ENCODE measurements at places on chromosomes 13 and 19. TPM values are rescaled to one million over a fixed set of nuclear protein-coding genes. Genes with fewer than 3 reads are reported as not detected.

GRCh38 chr13:45226024-45226423 lies 25.2 kb upstream of the KCTD4 start:
- no peak for DNase-seq

DNA sequence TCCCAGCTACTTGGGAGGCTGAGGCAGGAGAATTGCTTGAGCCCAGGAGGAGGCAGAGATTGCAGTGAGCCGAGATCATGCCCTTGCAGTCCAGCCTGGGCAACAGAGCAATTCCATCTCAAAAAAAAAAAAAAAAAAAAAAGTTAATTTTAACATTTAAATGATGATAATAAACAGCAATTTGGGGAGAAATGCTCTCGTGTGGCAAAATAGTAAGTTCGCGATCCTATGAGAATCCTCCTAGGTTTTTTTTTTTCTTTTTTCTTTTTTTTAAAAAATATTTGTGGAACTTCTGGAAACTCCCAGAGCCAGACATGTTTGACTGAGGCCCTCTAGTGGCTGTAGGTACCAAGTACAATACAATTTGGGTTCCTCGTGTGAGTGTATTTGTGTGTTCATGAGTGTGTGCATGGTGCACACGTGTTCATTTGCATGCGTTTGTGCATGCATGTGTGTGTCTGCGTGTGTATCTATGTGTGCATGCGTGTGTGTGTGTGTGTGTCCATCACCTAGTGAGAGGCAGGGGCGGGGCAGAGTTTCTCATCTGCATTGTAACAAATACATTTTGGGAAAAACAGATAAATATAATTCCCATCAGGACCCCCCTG lies 31.2 kb downstream of the TMPRSS9 start:
- no peak for DNase-seq

WDR87 gene
- total RNA-seq: not detected

TEX101 gene
- not detected for total RNA-seq

GRCh38 chr13:50850445-50850844 lies 7.0 kb upstream of the DLEU7 start:
- no peak for DNase-seq

DNA sequence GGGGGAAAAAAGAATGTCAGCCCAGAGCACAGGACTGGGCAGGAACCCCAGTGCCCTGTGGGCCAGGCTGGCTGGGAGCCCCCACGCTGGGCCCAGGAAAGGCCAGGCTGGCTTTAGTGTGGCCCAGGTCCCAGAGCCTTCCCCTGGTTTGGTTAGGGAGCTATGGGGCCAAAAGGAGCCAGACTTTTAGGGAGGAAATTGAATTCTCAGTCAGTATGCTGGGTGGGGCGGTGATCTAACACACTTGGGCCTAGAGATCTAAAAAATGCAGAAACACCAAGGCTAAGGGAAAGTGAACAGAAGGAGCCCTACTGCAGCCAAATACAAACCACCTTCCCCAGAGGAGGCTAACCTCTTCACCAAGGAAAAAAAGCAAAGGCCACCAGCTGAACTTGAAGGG lies 137.5 kb downstream of the CRYL1 start:
- DNase-seq: no peak

DNA sequence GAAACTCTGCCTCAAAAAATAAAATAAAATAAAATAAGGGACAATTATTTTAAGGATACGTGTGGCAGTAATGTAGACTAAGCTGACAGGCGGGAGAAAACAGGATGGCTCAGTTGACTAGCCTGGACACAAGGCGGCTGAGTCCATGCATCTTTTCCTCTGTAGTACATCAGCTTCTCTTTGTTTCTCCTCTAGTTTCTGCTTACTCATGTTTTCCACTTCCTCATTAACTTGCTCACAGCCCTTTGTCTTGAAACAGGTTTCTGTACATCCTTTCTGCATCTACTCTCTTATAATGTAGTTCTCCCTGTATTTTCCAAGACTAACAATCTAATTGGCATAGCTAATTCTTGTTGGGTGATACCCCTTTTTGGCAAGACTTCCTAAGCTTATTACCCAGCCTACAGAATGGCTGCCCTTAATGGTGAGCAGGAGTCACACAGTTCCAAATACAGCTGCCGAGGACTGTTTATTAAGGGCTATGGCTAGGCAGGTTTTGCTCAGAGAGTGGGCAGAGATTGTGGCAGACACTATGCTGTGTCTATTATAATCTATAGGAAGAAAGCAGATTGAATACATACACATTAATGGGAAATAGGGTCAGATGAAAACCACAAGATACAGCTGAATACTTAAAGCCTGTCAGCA lies 58.7 kb upstream of the KLF5 start:
- no peak for DNase-seq

GRCh38 chr19:54029301-54029700 lies 34.4 kb downstream of the VSTM1 start:
- DNase-seq: no peak

CGB2 gene
- total RNA-seq: not detected

BRSK1 gene
- total RNA-seq: 3.4 TPM

DNA sequence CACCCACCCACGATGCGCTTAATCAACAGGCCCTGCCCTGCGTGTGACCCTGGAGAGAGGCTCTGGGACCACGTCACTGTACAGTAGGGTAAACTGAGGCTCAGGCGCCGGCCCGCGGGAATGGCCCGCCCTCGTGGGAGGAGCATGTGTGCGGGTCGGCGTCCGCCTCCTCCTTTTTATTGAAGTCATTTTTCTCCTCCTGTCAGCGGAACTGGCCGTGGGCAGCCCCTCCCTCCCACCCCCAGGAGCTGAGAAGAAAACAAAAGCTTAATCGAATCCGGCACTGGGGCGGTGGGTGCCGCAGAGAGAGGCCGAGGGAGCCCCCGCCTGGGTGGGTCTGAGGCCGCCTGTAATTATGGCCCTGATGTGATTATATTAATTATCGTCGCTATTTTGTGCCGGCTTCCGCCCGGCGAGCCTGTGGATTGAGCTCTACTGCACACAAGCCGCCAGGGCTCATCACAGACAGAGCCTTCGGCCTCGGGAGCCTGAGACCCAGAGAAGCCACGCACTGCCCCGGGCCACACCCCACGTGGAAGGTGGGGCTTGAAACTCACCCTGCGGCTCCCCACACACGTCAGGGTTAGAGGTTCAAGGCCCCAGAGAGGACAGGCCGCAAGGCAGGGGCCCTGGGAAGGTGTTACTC lies 7.0 kb downstream of the C2CD4C start:
- no peak for DNase-seq
